ENCODE measurements at places on chromosomes 6 and 20.

- no peak for DNase-seq
These were observed 17.0 kb upstream of the CST3 start for GRCh38 chr20:23654717-23655116.

DNA sequence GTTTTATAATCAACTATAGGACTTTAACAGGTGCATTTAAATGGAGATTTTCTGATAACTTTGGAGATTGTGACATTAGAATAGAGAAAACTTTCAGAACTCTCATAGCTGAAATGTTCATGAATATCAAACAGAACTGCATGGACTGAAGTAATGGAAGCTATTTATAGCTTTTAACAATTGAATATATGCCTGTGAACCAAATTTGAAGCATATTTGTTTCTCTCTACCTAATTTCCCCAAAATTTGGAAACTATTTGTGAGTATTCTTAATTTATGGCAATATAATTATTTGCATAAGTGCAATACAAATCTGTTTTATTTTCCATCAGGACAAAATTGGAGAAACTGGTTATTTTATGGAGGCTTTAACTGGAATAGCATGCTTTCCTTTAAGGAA, 96.6 kb downstream of the PLG start:
- no peak for DNase-seq

DNA sequence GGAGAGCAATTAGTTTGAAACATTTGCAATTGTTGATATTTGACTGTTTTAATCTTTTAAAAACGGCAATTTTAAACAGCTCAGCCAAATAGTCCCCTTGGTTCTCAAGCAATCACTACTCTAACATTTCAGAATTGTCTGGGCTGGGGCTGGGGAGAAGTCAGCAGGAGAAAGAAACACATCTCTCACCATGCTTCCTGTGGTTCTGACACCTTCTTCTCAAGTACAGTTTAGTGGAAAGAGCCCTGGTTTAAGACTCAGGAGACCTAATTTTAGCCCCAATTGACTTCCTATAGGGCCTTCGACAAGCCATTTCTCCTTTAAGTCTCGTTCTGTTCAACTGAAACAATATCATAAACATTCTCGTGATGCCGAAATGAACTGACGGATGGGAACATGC, 168.4 kb upstream of the CDYL start:
- DNase-seq = peak; percentile 3

GRCh38 chr20:36628076-36628475, 17.9 kb downstream of the SLA2 start:
- no peak for DNase-seq

Data from SHP77 treated with DMSO at 0.1 percent for 48 hours (cell line).